ENCODE measurements at places on chromosomes 2 and 18.
A peak's percentile ranks its signal among the peaks of the same experiment; 100 is the strongest.

GRCh38 chr2:189375842-189376241 is 65.4 kb upstream of the WDR75 start:
- DNase-seq: peak; percentile 16

- no peak for DNase-seq
Measured at GRCh38 chr2:99032786-99033185, 96.8 kb upstream of the CRACDL start.

DNA sequence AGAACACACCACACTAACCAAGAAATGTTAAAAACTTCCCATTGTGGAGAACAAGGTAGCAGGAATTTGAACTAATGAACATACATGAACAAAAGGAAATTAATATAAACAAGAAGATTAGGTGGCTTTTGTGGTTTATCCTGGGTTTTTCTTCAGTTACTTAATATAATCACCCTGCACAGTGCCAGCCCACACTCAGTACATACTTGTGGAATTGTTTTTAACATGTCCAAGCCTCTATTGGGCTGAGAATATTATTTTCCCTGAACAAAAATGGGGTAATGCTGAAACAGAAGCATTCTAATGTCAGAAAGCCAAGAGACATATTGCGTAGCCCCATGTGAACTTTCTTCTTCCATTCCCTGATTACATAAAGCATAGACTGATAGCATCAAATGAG is 202.8 kb downstream of the DNER start:
- DNase-seq: peak; percentile 6

DNA sequence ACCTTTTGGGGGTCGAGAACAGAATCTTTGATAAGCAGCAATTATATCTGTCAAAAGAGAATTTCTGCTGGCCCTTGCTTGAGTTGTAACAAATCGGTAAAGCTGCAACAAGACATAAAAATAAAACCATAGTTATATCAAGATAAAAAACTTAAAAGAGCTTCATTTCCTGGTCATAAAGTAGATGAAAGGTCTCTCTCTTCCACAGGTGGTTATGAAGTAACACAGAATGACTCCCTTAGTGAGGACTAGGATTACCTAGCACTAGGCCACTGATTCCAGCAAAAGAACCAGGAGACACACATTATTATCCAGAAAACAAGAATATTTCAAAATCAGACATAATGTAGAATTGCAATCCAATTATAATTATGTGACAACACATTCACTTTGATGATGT is 5.4 kb downstream of the AFG3L2 start:
- no peak for DNase-seq

- DNase-seq: no peak
Measured at GRCh38 chr2:10796703-10797102, 15.9 kb downstream of the PDIA6 start.

- DNase-seq: no peak
Measured at GRCh38 chr2:206942592-206943478, 3.5 kb downstream of the CPO start.

GRCh38 chr2:62293490-62294271 is 97.8 kb downstream of the B3GNT2 start:
- DNase-seq: no peak

DNA sequence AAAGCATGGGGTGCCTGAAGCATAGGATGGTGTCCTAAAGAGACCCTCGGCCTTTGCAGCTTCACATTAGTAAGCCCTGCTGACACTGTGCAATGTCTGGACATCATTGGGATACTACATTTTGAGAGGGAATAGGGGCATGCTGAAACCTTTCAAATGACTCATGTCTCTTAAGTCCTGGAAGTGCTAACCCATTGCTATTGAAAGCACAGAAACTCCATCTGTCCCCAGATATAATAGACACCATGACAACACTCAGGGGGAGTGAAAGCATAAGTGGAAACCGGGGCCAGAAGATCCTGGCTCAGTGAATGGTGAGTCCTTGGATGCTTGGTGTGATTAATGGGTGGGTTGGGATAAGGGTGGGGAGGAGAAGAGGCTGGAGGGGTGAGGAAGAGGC is 595.5 kb upstream of the ID2 start:
- DNase-seq: peak; percentile 23

DNA sequence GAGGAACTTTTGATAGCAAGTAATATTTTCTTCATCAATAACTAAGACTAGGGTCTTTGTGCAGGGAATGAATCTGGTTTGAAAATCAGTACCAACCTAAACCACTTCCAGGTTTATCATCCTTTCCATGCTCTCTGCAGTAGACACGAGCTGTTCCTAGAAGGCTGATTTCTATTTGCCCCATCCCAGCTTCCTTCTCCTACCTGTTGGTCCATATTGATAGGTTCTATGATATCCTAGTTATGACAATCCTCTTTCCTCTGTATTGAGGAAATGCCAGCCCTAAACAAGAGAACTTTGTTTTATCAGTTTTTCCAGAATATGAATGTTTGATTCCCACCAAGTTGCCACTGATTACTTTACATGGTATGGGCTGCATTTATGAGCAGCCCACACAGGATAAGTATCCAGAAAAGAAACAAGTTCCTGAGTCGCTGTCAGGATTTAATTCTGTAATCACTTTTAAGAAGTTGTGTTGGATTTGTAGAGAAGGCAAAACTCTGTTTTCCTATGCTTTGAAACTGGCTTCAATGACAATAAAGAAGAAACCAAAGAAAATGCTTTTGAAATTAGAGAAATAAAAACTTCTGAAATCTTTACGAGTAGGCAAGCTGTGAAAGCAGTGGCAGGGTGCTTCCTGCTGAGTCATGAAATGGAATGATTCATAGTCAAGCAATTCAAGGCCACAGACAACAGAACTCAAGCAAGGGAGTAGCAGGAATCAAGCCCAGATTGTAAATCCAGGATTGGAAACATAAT is 37.3 kb upstream of the TANK start:
- DNase-seq: peak; percentile 94

DNA sequence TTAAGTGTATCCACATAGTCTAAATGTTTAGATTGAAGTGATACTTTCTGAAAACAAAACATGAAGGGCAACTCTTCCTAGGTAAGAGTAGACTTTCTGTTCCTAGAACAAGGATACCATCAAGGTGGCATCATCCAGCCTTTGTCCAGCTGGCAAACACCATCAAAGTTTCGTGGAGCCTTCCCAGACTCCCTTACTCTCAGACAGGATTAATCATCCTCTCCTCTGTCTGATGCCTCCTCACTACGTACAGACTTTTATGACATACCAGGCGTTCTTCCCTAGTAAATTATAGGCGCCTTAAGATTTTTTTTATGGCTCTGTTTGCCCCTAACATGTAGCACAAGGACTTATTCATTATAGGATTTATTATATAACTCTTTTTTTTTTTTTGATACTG is 29.4 kb upstream of the ASNSD1 start:
- no peak for DNase-seq

- no peak for DNase-seq
Measured at GRCh38 chr2:122927710-122928557, 1097.2 kb upstream of the CNTNAP5 start.

- DNase-seq: no peak
Measured at GRCh38 chr2:42929546-42930024, 137.2 kb upstream of the HAAO start.

DNA sequence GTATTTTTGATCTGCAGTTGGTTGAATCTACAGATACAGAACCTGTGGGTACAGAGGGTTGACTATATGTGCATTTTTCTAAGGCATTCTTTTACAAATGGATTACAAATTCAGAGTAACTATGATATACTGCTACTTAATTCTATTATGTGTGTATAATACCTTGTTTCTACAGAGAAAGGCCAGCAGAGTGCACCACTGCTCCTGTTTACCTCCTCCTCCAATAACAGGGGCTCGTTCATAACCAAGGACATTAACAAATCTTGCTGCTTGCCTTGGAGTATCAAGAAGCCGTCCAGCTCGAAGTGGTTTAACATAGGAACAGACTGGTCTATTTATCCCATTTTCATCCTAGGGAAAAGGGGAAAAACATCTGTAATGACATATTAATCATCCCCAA is 16.4 kb downstream of the CEP76 start:
- DNase-seq: peak; percentile 12

DNA sequence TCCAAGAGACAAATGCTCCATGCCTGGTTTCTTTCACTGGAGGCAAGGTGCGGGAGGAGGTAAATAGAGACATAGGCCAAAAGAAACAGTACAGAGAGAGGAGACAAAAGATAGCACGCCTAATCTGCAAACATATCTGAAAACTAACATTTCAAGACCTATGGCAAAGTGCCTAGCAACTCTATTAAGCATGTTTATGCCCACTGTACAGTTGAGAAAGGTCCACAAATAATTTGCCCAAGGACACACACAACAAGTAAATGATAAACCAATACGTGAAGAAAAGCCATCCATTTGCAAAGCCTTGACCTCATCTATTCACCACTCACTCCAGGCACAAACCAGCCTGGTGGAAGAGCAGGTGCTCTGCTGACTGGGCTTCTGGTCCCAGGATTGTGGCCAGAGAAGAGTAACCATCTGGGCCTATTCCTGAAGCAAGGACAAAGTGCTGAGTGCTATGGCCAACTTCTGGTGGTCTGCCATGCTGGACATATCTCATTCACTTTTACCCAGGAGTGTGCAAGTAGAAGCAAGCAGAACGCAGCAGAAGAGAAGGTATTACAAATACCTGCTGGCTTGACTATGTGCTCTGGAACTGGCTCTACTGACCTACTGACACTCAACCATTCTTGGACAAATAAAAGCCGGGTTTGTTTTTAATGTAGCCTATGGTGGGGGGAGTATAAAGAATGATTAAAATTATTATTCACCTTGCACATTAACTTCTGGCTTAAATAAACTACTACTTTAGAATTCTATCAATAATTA is 25.3 kb downstream of the TMEM131 start:
- no peak for DNase-seq

DNA sequence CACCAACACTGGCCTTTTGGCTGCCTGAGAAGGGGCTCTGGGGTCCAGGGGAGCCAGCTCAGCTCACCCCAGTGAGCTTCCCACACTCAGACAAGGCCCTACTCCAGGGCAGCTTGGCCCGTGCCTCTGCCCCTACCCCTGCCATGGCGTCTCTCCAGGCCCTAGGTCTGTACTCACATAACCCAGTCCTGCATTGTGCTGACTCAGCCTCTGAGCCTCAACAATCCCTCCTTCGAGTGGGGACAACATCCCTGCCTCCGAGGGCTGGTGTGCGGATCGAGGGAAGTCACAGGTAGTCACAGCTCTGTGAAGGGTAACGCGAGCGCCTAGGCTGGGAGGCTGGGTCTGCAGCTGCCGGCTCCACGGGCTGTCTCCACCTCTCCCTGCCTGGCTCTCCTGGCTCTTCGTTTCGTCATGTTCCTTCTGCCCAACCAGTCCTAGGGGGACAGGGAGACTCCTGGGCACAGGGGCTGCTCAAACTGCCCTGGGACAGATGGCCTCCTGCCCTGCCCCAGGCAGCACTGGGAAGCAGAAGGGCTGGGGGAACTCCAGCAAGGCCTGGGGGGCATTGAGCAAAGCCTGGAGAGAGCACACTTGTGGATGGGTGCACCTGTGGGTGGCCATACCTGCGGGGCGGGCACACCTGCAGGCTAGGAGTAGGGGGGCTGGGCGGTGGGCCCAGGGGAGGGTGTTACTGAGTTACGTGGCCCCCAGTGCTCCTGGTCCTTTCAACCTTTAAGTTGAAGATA is 74.6 kb downstream of the RRM2 start:
- no peak for DNase-seq

DNA sequence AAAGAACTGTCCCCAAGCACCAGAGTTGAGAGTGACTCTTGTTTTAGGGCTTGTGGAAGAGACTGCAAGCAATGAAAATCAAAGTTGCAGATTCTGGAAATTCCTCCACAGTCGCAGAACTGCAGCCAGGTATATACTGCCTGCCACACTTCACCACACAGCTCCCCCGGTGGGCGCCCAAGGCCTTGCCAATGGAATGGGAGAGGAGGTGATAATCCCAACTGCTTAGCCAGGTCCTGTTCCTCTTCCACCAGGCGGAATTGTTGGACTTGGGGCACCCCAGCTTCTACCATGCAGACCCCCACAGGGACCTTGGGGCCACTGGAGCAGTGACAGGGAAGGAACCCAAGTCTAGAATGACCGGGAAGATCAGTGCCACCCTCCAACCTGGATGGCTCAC is 4.8 kb upstream of the PDIA6 start:
- DNase-seq: no peak

DNA sequence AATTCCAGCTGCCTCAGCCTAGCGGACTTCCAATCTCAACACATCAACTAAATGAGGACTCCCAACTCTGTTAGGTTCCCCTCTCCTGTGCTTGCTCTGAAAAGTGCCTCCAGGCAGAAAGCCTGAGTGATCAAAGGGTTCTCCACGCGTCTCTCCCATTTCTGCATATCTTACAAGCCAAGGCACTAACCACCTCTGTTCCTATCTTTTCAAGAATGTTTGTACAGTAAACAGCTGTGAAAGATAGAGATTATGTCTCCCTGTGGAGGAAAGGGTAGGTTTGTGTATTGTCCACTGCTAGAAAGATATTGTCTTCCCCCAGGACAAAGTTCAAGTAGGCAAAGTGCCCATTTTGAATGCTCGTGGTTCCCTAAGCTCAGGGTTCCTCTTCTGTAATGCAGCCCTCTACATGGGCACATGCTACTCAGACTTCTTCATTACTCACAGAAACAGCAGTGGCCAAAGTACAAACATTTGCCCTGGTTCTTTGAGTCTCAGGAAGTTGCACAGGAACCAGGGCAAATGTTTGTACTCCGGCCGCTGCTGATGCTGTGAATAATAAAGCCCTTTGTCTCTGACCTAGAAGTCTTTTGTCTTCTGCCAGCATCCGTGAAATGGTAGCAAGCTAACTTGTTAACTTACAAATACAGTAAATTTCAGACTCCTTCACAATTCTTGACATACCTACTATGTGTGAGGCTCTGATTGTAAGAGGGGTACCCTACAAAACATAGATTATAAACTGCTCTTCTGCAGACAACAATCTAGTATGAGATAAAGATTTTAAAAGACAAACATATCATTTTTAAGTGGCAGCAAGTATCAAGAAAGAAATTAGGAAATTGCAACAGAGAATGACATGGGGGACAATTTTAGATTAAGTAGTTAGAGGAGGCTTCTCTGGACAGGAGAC is 44.5 kb downstream of the PKDCC start:
- DNase-seq: peak; percentile 24

GRCh38 chr18:55927831-55928230 is 339.8 kb upstream of the TCF4 start:
- DNase-seq: peak; percentile 96

DNA sequence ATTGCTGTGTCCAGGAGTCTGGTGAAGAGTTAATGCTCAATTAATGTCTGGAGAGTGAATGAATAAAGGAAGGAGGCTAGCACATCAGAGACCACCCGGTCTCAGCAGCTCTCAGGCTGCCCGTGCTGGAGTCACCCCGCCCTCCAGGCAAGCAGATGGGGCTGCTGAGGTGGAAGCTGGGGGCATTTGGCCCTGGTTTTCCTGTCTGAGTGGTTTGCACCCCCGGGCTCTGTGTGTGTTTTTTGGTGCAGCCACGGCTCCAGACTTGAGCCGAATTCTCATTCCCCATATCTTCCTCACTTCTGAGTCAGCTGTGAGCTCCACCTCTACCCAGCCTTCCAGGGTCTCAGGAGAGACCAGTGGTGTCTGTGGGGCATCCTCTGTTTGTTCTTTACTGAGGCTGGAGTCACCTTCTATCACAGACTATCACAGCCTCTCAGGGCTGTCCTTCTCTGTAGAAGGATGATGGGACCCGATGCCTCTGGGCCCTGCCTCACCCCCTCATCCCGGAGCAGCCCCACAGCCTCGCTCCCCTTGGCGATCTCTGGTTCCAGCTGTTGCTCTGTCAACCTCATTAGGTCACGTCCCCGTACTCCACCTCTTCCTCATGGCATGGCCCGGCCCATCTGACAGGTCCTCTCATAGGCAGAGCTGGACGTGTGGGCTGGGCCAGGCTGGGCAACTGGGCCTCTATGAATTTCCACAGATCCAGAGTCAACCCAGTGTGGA is 60.8 kb downstream of the HS1BP3 start:
- no peak for DNase-seq

- DNase-seq: no peak
Measured at GRCh38 chr18:11268153-11268552, 118.8 kb upstream of the PIEZO2 start.
